ENCODE measurements at places on chromosomes 5 and 9.

DNA sequence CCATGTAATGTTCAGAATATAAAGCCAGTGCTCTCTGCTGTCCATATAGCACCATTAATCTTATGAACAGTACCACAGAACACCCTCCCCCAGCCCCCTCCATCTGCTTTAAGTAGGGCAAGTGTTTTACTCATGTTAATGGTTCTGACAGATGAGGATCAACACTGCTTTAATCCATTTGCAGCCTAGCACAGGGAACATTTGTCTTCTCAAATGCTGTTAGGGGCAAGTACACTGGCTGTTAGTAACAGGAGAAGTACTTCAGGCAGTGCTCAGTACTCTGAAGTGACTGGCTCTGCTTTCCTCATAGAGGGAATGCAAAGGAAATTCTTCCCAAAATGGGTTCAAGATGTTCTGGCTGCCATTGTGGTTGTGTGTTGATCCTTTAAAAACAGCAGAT lies 202.6 kb downstream of the DCP2 start:
- DNase-seq, result no peak

GRCh38 chr5:14118551-14119320 lies 24.4 kb upstream of the TRIO start:
- DNase-seq, result no peak

- no peak for DNase-seq
Observed at GRCh38 chr5:138752341-138752950, 779 bp upstream of the CTNNA1 start.

GRCh38 chr9:113738496-113738892 lies 137.6 kb upstream of the ZNF618 start:
- no peak for DNase-seq

- DNase-seq, result no peak
Observed at GRCh38 chr5:174204535-174205313, 159.2 kb downstream of the NSG2 start.

DNA sequence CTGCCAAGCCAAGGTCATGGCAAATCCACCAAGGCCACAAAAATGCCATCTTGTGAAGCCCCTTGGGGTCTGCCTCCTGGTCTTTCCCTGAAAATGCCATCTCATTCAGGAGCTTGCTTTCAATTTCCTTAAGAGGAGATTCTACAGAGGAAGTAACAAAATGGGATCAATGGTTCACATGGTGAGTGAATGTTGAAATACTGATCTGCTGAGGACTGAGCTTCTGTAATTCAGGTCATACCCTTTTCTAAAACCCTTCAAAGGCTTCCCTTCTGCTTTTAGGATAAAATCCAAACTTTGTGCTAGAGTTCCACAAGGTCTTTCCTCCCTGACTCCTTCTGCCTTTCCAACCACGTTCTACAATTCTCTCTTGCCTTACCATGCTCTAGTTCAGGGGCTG lies 24.7 kb upstream of the NR3C1 start:
- no peak for DNase-seq

GRCh38 chr9:112403614-112404201 lies 23.8 kb downstream of the HSDL2 start:
- DNase-seq, result no peak

GRCh38 chr9:34590381-34591247 lies 1.1 kb upstream of the CNTFR start:
- DNase-seq, result no peak

- DNase-seq, result no peak
Observed at GRCh38 chr9:4386819-4387218, 87.0 kb upstream of the GLIS3 start.

- no peak for DNase-seq
Observed at GRCh38 chr9:91623004-91623403, 199.4 kb upstream of the NFIL3 start.

DNA sequence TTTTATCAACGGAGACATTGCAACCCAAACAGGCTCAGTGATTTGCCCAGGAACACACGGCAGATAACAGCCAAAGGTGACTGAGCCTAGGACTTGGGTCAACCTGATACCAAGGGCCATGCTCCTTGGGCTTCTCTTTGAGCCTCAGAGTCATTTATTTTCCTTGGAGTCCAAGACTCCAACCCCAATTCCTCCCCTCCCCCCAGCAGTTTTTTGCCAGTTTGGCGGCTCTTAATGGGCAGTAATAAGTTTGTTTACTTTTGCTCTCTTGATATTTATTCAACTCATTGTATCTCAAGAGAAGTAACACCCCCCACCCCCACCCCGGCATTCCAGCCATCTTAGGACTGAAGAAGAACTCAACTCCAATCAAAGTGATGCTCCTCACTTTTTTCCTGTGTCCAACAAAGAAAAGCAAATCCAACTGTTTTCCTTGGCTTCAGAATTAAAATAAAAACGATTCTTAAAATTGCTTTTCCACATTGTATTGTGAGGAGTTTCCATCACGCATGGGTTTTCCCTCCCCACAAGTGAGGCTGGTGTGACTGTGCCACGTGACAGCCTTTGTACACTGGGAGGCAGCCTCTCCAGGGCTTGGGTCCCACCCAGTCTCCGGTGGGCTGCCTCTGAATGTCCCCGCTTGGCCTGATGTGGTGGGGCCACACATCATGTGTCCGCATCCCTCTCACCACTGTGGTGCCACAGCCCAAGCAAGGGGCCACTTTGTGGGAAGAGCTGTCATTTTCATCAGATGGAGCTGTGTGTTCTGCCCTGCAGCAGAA lies 9.1 kb downstream of the ANGPTL2 start:
- no peak for DNase-seq

DNA sequence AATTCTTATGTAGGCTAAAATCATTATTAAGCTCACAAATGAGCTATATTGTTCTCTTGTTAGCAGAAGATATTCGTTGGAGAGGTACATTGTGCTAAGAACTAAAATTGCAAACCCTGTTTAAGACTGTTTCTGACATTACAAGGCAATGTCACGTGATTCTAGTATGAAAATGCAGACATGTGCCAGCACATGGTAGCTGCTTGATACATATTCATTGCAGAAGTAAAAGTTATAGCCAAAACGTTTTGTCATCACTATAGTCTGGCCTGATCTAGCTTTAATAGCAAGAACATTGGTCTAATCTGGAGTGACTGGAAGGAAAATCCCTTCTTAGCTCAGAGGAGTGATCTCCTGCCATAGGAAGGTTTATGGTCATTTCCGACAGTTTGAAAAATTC lies 144.7 kb downstream of the CFAP90 start:
- no peak for DNase-seq

DNA sequence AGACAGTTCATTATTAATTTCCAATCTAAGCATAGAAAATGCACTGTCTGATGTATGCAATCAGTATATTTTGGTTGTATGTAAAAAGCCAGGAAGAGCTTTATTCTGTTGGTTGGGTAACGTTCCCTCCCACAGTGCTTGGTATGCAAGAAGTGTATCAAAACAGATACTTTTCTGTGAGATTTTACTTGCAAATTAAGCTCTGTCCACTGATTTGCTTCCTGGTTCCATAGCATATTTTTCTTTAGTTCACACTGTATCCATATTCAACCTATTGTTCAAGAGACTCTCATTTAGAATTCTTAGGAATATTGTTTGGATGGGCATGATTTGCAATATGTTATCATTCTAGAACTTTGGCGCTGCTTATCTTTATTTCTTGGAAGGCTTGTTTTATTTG lies 47.4 kb downstream of the RNF180 start:
- DNase-seq, result no peak

DNA sequence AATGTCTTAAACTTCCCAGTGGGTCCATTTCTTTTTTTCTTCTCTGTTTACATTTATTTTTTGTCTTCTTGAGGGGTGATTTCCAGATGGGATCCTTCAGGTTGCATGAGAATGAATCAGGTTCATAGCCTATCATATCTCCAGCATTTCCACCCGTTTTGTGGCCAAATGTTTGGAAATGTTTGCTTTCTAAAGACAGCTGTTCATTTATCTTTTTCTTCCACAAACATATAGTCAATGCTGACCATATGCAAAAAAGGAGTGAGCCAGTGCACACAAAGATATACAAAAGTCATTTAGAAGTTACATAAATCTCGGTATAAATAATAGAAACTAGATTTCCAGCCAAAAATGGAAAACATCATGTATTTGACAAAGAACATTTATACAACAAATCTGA lies 71.6 kb upstream of the STC2 start:
- DNase-seq, result no peak

Data from activated CD4-positive, alpha-beta T cell treated with anti-CD3 and anti-CD28 coated beads, Interleukin-2, Interleukin-6, amounts not matched to agents 100 ng/mL and 50 ng/mL, durations not matched to agents 16 hours and 8 hours (primary cell).